ENCODE measurements at places on chromosomes 16 and 17.

DNA sequence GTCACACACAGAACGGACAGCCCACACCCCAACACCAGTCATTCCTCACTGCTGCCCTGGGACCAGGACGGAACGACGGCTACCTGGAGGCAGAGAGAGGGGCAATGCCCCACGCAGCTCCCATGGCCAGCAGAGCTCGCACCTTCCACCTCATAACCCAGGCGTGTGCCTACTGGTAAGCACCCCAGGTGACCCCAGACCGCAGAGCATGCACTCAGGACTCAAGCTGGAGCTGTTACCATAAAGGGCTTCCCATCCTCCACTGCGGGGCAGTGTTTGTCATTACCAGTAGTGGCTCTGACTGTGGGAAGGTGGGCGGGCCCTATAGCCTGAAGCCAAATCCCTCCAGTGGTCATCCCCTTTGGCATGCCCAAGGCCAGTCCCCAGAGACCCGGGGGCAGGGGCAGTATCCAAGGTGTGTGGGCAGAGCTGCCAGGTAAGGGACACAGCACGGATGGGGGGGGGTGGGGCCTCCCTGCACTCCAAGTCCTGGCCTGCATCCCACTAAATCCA, 4.7 kb upstream of the BCAR1 start:
- no peak for DNase-seq

- DNase-seq: no peak
Observed at GRCh38 chr16:75733305-75734211, 7.3 kb upstream of the CPHXL start.

DNA sequence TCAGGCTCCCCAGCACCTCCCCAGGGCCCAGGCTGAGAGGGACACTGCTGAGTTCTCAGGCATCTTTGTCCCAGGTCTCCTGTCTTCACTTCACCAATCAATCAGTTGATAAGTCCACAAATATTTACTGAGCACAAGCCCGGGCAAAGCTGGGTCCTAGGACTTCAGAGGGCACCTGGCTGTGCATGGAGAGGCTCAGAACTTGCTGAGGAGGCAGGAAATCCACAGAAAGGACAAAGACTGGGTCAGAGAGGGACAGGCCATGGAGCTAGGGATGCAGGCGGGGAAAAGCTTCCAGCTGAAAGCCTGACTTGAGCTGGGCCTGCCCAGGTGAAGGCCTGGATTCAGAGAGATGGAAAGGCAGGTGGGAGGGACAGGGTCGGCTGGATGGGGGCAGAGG, 33.2 kb upstream of the C1QL1 start:
- DNase-seq: no peak

- DNase-seq: no peak
Observed at GRCh38 chr16:47374629-47375028, 86.2 kb downstream of the ITFG1 start.

- no peak for DNase-seq
Observed at GRCh38 chr16:50671644-50672260, 9.4 kb downstream of the SNX20 start.

Data from NCI-H526 treated with DMSO at 0.1 percent for 48 hours (cell line).